ENCODE measurements at places on chromosomes 1 and 21.
A peak's percentile ranks its signal among the peaks of the same experiment; 100 is the strongest.

GRCh38 chr1:111709986-111710385 lies 29.2 kb downstream of the INKA2 start:
- DNase-seq, result no peak

GRCh38 chr1:203283597-203283996 lies 21.7 kb upstream of the BTG2 start:
- DNase-seq, result no peak

DNA sequence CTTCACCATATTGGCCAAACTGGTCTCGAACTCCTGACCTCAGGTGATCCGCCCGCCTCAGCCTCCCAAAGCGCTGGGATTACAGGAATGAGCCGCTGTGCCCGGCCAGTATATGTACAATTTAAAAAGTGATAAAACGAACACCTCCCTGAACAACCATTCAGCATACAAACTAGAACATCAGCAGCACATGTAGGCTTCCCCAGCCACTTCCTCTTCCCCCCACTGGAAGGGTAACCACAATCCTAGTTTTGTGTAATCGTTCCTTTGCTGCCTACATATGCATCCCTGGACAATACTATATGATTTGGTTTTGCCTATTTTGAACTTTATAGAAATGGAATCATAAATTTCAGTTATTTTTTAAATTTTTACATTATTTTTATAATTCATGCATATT lies 60.4 kb downstream of the DESI2 start:
- no peak for DNase-seq

GRCh38 chr1:37085393-37085792 lies 51.1 kb upstream of the GRIK3 start:
- no peak for DNase-seq

DNA sequence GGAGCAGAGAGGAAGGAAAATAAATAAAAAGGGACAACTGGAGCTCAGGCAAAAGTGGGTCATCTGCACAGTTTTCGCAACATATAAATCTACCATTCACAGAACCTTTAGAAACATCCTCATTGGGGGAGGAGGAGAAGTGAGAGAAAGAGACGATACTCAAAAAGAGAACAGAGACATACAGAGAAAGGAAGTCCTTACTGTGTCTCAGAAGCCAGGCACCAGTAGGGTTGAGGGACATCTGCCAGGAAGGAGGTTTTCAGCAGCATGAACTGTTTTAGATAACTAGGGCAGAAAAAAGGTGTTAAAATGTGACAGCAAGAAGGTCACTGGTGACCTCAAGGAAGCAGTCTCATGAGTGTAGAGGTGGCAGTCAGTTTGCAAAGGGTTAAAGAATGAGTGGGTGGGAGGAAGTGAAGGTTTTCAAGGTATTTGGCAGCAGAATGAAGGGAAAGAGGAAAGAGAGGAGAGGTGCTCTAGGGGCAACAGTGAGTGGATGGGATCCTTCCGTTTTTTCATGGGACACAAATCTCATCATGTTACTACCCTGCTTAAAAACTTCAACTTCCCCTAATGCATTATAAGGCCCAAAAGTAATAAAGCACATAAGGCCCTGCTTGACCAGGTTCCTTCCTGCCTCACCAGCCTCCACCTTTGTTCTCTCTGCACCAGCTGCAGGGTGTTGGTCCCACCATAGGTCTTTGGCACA lies 9.5 kb downstream of the JAK1 start:
- peak; percentile 75 for DNase-seq

DNA sequence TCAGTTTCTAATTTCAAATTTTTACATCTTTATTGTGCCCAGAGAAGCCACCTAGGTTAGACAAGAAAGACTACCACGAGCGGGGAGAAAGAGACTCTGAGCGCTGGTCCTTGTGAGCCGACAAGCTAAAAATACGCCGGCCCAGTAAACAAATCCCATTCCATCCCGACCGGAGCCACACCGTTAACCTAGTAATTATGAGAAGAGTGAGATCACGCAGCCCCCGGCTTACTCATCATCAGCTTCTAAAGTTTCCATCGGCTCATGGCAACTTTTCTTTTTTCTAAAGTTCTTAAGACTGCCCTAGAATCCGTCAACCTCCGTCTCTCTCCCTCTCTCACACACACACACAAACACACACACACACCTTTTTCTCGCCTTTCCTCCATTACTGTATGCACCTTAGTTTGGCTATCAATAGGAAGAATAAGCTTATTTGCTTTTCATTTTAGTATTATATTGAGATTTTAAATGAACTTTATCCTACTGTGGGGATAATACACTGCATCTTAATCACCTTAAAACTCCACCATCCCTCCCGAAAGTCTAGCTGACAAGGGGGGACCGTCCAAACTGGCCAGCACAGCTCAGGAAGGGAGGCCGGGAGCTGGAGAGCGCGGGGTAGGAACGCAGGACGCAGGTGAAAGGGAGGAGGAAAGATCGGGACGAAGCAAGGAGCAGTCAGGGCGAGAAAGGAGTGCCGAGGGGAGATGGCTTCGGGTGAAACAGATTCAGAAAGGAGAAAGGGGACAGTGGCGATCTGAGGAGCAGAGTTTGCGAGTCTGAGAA lies 728 bp downstream of the OTUD7B start:
- peak; percentile 60 for DNase-seq

DNA sequence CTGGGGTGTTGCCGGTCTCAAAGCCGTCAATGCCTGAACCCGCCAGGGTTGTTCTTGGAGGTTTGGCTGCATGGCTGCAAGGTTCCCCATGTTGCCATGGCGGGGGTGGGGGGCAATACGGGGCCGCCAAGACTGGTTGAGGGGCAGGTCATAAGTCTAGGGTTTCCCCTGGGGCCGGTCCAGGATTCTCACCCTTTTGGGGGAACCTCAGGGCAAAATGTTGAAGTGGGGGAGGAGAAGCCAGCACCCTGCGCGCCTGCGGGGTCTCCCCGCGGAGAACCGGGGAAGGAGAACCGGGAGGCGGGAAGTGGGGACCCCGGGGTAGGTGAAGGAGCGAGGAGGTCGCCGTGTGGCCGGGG lies 401 bp upstream of the ARHGEF10L start:
- DNase-seq, result no peak

- DNase-seq, result no peak
These were observed 20.2 kb downstream of the SPATA45 start for GRCh38 chr1:212827171-212827776.

DNA sequence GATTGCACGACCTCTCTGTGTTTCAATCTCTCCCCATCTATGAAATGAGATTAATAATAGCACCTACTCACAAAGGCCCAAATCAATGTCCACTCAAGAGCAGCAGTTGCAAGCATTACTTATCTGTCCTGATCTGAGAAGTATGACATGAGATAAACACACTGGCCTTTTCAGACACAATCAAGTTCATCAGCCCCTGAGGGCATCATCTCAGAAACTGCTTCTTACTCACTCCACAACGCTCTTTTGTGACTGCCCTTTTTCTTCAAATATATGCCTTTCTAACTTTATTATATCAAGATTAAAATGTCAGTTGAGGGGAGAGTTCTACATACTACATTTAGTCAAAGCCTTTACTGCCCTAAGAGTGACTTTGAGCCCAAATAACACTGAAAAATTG lies 371.9 kb upstream of the SPAG17 start:
- no peak for DNase-seq

- peak; percentile 94 for DNase-seq
These were observed 5.5 kb downstream of the AZIN2 start for GRCh38 chr1:33086384-33086850.

GRCh38 chr1:74790453-74790852 lies 57.5 kb downstream of the TYW3 start:
- no peak for DNase-seq

- DNase-seq, result no peak
These were observed 107.6 kb downstream of the LHX9 start for GRCh38 chr1:198024782-198025181.

DNA sequence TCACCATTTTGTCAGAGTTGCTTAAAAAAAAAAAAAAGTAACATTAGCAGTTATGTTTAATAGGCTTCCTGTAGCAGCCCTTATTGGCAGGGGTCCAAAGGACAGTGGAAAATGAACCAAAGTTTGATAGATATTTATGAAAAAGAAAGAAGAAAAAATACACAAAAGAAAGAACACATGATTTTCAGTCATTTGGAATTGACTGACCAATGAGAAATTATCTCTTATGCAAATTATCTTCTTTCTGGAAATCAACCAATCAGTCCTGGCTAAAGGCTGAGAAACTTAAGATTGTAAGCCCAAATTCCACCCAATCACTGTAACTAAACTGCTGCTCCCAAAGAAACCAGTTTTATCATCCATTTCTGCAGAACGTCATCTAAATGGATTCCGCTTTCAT lies 282.4 kb downstream of the TM2D1 start:
- DNase-seq, result no peak

DNA sequence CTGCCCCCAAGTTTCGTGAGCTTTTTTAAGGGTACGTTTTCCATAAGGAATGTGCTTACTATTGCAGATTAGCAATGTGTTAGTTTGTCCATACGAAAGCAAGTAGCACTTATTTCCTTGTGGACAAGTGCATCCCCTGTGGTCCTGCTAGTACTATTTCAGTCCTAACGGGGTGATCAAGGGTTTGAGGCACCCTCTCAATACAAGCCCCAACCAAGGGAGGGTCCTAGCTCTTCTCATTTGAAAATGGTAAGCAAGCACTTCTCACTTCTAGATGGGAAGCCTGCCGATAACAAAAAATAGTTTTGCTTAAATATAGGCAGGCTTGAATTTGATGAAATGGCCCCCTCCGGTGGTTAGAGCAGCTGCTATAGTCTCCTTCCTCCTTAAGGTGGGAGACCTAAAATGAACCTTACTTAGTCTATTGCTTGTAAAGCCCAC lies 64.0 kb upstream of the HMCN1 start:
- peak; percentile 32 for DNase-seq

GRCh38 chr1:92484472-92485380 lies 2.0 kb downstream of the GFI1 start:
- DNase-seq, result no peak

GRCh38 chr1:32886828-32887414 lies 630 bp downstream of the HPCA start:
- no peak for DNase-seq

- DNase-seq, result no peak
These were observed 542.8 kb downstream of the PTPRU start for GRCh38 chr1:29779146-29779545.

DNA sequence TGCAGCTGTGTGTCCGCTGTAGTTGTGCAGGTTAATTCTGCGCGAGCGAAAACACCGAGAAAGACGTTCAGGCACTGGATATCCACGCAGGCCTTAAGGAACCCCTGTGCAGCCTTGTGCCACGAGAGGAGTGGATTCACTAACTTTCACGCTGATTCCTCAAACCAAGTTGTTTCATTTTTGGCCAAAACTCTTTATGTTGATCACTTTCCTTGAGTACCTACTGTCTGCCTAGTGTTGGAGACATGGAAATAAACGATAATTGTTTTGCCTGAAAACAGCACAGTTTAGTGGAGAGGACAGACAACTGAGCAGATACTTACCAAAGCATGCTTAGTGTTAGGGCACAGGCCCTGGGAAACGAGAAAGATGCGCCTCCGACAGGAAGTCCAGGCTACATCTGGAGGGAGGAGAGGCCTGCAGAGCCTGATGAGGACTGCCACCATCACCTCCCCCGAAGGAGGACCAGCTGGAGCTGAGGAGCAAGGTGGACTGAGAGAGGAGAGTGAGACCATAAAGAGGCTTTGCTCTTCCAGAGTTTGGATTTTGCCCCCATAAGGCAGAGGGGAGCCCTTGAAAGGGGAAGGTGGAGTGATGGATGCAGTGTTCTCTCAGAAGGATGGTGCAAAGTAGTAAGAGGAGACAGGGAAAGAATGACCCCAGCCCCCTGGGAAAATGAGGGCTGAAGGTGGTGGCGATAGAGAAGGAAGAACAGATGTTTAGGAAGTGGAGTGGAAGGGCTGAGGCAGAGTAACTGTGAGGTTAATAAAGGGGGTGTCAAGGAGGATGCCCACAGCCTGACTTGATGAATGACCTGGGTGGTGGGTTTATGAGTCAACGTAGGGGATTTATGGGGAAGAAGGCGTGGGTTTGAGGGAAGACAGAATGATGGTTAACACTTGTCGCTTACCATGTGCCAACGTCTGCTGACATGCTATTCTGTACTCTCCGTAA lies 956 bp upstream of the SCAF4 start:
- DNase-seq, result peak; percentile 60

DNA sequence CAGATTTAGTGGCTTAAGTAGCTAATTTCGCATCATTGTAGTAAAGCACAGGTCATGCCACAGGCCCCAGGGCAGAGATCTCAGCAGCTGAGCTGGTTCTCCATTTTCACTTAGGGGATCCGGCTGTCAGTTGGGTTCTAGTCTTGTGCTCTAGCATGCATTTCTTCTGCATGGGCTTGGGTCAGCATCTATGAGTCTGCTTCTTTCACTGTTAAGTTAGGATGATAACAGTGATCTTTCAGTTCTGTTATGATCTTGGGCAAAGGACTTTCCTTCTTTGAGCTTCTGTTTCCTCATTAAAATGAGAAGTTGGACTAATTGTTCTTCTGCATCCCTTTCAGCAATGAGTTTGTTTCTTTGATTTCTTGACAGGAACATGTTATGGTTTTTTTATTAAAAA lies 123.6 kb upstream of the DNAH14 start:
- DNase-seq, result no peak

DNA sequence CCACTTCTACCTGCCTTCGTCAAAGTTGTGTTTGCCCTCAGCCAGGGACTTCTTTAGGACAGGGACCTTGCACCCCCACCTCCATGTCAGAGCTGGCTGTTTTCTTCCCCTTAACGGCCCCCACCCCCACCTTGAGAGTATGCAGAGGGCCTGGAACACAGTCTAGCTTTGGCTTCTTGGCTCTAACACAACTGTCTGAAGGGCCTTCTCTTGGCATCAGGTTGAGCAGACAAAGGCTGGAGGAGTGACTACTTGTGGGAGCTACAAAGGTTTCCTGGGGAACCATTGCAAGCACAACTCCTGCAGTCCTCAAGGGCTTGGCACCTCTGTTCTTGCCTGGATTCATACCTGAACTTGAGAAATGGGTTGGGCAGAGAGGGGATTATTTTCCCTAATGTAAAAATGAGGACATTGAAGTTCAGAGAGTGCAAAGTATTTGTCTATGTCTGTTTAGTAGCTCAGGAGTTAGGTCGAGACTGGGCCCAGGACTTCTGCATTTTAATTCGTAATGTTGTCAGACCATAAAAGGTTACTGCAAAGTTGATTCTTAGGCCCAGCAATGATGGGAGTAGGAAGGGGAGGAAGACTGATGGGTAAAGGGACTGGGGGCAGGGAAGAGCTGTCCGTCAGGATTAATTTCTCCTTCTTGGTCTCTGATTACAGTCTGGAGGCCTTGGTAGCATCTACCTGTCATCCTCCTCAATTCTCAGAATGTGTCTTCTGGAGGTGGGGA lies 2.6 kb downstream of the CYP4B1 start:
- no peak for DNase-seq

DNA sequence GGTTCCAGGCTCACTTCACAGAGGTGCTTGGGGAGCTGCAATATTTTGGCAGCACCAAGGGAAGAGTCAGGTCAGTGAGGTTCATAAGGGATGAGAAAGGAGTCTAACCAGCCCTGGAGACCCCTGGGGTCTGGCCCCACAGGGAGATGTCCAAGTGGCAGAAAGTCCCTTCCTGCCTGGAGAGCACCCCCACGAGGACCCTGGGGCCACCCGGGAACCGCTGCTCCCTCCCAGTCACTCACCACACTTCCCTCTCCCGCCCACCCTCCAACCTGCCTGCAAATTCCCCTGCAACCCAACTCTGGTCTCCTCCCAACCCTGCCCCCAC lies 6.5 kb upstream of the ITGB2 start:
- no peak for DNase-seq

GRCh38 chr1:52180176-52180575 lies 38.3 kb downstream of the ZFYVE9 start:
- no peak for DNase-seq

GRCh38 chr1:44505210-44505993 lies 100.3 kb downstream of the RNF220 start:
- peak; percentile 61 for DNase-seq

- DNase-seq, result peak; percentile 71
These were observed 105.0 kb downstream of the KIAA0319L start for GRCh38 chr1:35452106-35452774.

GRCh38 chr1:16324456-16324890 lies 27.8 kb downstream of the FBXO42 start:
- DNase-seq, result no peak
